ENCODE measurements at places on chromosomes 5 and 9.

DNA sequence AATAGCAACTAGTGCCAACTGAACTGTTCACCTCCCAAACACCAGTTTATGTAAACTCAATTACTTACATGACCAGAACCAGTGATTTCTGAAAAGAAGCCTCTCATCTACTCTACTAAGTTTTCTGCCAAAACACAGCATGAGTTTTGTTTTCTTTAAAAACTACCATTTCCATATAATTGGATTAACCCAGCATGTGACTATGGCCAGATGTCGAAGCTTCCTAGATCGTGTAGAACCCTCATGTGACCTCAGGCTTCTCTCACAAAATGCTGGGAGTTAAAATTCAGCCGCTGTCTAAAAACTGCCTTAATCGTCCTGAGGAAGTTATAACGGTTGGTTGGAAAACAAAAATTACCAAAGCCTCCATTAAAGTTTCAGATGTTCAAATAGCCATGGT lies 303.5 kb downstream of the IRX1 start:
- DNase-seq, result no peak

GRCh38 chr5:56918054-56918453 lies 8.7 kb downstream of the SETD9 start:
- DNase-seq, result no peak

- no peak for DNase-seq
Observed at GRCh38 chr5:69217151-69217511, 17.6 kb upstream of the CDK7 start.

DNA sequence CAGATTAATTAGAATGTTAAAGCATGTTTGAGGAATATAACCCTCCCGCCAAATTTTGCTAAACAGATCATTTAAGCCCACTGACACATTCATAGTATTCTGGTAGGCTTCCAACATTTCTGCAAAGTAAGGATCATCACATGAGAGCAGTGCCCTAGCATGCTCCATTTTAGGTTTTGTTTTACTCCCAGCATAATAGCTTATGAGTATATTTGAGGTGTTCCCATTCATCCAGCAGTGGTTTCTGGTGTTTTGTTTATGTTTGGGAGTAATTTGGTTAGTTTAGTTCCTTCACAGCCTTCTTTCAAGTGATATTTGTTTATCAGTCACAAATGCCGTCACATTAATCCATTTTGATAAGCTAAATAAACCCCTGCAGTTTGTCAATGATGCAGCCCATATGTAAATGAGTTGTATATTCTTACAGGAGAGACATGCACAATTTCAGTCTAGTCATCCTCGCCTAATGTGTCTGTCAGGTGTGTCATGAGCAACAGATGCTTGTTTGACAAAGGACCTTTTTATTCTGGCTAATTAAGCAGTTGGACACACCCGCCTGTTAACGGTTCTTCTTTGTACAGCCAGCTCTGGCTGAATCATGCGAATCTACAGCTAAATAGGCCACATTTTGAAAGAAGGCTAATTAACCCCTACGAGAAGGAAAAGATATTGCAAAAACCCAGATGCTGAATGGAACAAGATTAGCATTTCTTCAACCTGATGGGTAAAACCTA lies 124.4 kb downstream of the RFX3 start:
- no peak for DNase-seq

GRCh38 chr5:159290741-159291140 lies 27.7 kb downstream of the UBLCP1 start:
- no peak for DNase-seq

- DNase-seq, result no peak
Observed at GRCh38 chr5:160747987-160748386, 104.0 kb downstream of the ATP10B start.

- DNase-seq, result no peak
Observed at GRCh38 chr9:3858961-3859360, 333.2 kb upstream of the RFX3 start.

DNA sequence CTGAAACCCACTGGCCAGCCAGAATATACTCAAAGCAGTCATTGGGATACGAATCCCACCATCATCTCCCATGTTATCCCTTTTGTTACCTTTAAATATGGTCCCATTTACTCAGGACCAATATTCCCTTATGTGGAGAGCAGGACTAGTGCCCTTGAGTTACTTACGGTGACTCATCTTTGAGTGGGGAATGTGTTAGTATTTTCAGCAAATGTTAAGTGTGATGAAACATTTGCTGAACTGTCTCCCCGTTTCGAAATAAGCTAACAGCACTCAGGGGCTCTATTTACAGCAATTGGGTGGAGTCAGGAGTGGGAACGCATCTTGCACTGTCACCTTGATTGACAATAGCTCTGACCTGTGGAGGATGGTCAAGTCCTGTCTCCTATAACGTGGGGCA lies 67.4 kb downstream of the CTSL start:
- no peak for DNase-seq

DNA sequence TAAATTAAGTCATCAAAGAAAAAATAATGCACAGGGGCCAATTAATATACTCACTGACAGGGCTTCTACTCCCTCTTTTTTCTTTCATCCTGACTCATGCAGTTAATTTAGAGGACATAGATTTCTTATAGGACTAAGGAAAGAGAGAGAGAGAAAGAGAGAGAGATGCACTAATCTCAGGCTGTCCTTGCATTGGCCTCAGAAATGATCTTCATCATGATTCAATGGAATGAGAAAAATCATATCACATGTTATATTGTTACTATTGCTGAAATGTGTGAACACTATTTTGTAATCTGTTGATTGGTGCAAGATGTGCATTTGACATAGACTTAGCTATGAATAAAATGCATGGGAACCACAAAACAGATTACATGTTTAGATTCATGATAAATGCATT lies 608.3 kb upstream of the NUDT12 start:
- no peak for DNase-seq

DNA sequence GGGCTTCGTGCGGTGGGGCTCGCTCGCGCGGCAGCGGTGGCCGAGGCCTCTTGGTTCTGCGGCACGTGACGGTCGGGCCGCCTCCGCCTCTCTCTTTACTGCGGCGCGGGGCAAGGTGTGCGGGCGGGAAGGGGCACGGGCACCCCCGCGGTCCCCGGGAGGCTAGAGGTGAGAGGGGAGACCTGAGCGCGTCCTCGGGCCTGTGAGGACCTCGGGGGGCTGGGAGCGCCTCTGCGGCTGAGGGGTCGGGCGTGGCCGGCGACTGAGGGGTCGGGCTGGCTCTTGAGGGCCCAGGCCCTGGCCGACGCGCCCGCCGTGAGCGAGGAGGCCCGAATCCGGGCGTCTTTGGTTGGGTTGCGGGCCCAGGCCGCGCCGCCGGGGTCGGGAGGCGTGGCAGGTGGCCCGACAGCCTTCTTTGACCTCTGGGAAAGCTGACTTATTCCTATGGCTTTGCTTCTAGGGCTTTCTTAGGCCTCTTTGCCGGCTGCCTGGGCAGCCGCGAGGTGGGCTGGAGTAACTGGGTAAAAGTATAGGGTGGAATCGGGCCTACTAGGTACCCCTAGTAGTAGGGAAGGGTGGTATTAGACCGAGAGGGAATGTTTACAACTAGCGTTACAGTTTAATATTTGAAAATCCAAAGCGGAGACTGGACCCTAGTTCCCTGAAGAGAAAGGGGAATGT lies at the start of gene CANX:
Gene CANX, plus strand, starts transcription at position 33 of the 681 bp plus-strand sequence. CDS start 6,715 bp downstream, outside the sequence.
- no peak for DNase-seq

DNA sequence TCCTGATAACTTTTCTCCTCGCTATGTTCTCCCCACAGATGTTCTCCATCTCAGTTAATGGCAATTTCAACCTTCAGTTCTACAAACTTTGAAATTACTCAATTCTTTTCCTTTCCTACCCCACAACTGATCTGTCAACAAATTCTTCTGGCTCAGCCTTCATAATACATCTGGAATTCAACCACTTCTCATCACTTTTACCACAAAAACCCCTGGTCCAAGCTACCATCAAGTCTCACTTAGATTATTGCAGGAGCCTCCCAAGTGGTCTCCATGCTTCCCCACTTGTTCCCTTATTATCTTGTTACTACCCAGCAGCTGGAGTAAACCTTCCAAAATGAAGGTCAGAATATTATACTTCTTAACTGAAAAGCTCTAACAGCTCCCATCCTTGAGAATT lies 110.1 kb downstream of the FBN2 start:
- DNase-seq, result no peak

DNA sequence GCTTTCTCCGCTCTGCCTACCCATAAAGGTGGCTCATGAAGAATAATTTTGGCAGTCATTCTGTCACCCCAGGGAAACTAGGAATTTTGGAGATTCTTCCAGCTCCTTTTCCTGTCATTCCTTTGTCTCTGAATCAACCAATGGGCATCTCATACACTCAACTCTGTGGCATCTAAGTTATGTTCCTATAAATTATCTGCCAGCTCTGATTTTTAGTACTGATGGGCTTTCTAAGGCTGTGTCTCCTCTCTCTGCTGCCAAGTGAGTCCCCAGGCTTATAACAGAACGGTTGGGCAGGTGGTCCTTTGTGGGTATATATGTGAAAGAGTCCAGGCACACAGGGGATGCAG lies 226.8 kb downstream of the NMUR2 start:
- no peak for DNase-seq

- DNase-seq, result no peak
Observed at GRCh38 chr9:97431549-97432143, 19.8 kb downstream of the TDRD7 start.

- no peak for DNase-seq
Observed at GRCh38 chr9:68895741-68896478, 118.0 kb downstream of the PRKACG start.

DNA sequence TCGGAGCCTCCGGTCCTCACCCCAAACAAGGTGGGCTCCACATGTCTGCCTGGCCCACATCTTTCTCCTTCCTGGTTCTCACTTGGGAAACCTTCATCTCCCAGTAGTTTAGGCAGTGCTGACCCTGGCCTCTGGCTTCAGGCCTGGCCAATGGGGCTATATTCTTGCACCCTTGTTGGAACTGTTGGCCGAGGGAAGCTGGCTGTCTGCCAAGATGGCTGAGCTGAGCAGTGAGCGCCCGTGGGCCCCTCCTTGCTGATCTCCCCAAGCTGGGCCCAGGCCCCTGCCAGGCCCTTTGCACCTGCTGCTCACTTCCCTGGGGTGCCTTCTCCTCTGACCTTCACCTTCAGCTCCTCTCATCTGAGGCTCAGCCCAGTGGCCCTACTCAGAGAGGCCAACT lies 31.3 kb downstream of the TSPAN17 start:
- no peak for DNase-seq

All from stimulated activated CD4-positive, alpha-beta T cell treated with anti-CD3 and anti-CD28 coated beads, Interleukin-12 subunit alpha, Interleukin-12 subunit beta, amount 100 ng/mL, for 48 hours (primary cell).